ENCODE measurements at places on chromosomes 7 and 10. TPM values are rescaled to one million over a fixed set of nuclear protein-coding genes. Genes with fewer than 3 reads are reported as not detected.

- no peak for DNase-seq
These were observed 114.7 kb upstream of the CELF2 start for GRCh38 chr10:10902951-10903350.

- no peak for DNase-seq
These were observed 65.9 kb upstream of the FZD1 start for GRCh38 chr7:91198371-91198770.

DNA sequence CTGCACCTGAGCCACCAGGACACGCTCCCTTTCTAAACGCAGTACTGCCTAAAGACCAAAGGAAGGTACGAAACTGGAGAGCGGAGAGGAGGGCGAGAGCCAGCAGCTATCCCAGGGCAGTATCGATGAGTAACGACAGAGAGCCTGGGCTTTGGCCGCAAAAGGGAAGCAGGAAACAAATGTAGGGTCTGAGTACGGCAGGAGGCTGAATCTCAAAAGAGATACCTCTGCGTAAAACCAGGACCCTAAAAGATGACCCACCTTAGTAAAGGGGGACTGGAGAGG, 20.4 kb downstream of the PARP12 start:
- DNase-seq = no peak

DNA sequence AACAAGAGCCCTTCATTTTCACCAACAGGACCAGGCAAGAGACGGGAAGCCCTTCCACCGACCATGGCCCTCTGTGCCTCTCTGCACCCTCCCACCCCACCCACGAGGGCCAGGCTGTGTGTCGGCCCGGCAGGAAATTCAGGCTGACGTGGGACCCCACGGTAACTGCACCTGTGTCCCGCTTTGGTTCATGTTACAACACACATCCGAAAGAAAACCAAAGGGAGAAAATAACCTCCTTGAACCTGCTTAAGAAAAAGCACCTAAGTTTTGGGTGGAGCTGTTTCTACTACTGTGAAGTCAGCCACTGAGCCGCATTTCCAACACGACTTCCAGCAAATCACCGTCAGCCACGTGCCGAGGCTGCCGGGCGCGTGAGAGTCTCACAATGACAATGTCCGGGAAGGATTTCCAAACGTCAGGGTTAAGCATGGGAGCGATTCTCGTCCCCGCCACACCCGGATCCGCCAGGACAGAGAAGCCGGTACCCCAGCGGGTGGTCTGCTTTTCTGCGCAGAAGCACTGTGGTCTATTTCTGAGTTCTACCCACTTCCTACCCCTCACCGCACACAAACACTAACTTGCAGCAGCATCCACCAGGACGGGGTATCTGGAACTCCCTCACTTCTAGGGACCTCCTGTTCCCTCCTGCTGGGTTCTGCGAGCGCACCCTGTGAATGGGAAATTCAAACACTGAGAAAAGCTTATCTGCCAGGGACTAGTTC, 36.6 kb downstream of the AMZ1 start:
- peak; percentile 3 for DNase-seq

GRCh38 chr7:17706734-17707133, 233.6 kb downstream of the SNX13 start:
- peak; percentile 49 for DNase-seq

Gene UFSP1
- 1.5 TPM for total RNA-seq

Gene MAGI2
- 0.17 TPM for total RNA-seq

Gene VSIR
- 112 TPM for total RNA-seq

Gene SDK1
- total RNA-seq = 0.24 TPM
